Left lung (tissue), 14 donors: ENCODE measurements at places on chromosomes 4 and X. TPM values are rescaled to one million over a fixed set of nuclear protein-coding genes. Genes with fewer than 3 reads are reported as not detected.

The SLC2A9 gene
- 4.4 TPM for polyA plus RNA-seq

The NXF2 gene
- polyA plus RNA-seq = 0.24 TPM

The TENM3 gene
- 3.1 TPM for polyA plus RNA-seq

The PNMA5 gene
- 0.14 TPM for polyA plus RNA-seq

The MAGEH1 gene
- 60.8 TPM for polyA plus RNA-seq
